ENCODE measurements at places on chromosomes 12 and 14.

DNA sequence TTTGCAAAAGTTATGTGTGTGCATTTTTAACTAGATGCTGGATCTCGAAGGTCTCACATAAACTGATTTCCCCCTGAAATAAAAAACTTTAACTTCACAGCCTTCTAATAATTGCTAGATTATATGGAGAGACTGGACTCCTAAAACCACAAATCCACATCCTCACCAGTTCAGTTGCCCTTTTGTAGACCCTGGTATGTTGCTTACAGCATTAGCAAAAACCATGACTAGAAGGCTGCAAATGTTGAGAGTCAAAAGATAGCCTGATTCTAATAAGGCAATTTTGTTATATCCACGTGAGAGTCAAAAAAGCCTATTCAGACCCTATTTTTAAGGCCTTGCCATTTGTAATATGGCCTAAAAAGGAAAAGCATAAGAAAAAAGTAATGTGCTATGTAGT lies 37.4 kb downstream of the RASSF8 start:
- DNase-seq = no peak

DNA sequence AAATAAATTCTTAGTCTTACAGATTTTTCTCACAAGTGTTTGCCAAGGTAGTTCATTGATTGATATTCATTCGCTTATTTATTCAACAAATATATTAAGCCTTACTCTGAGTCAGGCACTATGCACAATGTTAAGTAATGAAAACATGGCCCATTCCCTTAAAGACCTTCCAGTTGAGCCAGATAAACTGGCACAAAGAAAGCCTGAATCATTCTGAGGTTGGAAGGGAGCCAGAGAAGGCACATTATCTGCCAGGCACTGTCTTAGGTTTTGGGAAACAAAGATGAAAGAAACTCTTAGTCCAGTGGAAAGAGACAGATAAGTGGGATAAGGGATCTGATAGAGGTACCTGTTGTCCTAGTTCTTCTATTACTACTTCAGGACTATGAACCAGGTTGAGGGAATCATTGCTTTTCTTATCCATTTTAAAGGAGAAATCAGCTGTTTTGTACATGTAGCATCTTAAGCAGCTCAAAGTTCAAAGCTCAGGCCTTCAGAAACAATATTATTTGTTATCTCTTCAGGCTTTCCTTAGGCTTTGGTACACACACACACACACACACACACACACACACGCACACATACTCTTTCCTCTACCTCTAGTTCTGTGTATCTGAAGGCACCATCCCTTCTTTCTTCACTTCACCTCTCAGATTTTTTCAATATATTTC lies 27.0 kb downstream of the PDE6H start:
- DNase-seq = peak; percentile 59

DNA sequence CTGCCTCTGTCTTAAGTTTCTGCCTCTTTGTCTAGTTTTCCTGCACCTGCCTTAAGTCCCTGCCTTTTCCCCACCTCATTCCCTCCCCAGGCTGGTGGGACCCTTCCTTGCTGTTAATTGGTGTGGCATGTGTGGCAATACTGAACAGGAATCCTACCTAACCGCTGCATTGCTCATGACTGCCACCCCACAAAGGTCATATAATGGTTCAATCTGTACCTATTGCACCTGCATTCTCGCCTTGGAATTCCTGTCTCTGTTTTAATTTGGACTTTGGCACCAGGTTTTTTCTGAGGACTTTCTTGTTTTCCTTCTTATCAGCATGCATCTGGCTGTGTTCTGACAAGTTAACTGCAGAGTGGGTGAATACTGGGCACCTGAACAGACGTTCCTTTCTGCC lies 966.2 kb upstream of the TMEM132C start:
- DNase-seq = no peak

- no peak for DNase-seq
Observed at GRCh38 chr14:56797569-56798446, 12.5 kb downstream of the OTX2 start.

GRCh38 chr14:76918782-76919394 lies 92.7 kb downstream of the LRRC74A start:
- DNase-seq = peak; percentile 98

- DNase-seq = peak; percentile 54
Observed at GRCh38 chr12:109458771-109459208, 18.3 kb downstream of the KCTD10 start.

DNA sequence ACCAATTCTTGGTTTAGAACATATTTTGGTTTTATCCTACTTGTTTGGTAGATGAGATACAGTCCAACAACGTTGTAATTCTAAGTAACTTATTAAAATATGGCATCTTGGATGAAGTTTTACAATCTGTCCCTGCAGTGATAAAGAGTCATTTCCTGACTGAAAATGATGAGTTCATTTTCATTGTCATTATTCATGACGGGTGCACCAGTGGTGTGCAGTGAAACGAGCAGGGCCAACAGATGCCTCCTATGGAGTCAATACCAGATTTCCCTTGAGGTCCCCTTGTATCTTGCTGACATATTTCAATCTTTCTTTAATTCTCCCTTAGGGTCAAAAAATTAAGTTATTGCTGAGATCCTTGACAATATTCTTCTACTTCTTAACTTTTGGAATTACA lies 438.5 kb downstream of the LRIG3 start:
- DNase-seq = no peak

DNA sequence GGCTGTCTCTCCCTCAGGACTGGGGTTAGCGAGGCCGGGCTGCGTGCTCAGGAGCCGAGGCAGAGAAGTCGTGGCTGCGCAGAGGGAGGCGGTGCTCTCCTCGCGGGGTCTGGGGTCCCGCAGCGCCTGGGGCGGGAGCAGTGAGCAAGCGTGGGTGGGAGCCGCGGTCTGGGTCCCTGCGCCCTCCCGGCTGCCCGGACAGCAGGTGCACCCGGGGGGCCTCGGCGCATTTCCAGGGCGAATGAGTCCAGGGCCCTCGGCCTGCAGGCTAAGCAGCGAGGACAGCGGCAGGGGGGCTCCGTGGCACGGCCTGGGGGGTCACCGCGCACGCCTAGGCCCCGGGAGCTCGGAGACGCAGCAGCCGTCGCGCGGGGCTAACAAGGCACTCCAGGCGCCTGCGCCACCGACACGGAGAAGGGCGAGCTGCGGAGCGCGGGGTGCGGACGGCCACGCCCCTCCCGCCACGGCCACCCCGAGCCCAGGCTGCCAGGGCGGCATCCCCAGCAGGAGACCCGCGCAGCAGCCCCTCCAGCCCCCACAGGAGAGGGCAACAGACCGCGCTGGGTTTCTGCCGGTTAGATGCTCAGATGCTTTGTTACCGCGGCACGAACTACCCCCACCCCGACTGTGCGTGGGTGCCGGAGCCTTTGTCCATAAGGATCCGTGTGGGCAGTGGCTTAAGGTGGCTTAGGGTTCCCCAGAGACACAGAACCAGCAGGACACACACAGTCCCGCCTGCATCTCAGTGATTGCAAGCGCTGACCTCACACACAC lies 117.7 kb upstream of the C14orf180 start:
- no peak for DNase-seq

GRCh38 chr12:73935817-73936216 lies 601.8 kb upstream of the ATXN7L3B start:
- DNase-seq = no peak

DNA sequence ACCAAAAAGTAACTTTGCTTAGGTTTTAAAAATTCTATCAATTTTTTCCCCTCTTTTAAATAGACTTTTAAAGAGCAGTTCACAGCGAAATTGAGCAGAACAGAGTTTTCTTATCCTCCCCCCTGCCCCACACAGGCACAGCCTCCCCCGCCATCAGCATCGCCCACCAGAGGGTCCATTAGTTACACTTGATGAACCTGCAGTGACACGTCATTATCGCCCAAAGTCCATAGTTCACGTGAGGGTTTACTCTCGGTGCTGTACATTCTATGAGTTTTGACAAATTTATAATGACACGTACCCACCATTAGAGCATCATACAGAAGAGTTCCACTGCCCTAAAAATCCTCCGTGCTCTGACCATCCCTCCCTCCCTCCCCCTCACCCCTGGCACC lies 58.4 kb downstream of the FZD10 start:
- DNase-seq = no peak

DNA sequence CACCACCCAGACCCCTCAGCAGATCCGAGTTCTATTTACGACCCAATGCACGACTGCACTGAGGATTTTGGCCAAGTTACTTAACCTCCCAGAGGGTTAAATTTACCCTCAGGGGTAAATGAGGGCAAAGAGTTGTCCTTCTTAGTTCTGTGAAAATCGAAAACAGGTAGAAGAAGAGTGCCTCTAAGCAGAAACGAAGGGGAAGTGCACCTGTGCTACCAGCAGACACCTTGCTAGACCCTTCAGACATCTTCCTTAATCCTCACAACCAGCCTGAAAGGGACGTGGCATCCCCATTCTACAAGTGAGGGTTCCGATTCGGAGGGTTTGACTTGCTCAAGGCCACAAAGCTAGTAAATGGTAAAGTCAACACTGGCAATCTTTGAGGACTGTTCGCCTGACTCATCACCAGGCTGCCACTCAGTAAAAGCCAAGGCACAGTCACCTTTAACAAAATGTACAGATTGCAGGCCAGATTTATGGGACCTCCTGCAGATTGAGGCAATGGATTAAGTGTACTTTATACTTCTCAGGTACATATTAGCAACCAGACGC lies 1.6 kb downstream of the GSG1 start:
- peak; percentile 63 for DNase-seq

DNA sequence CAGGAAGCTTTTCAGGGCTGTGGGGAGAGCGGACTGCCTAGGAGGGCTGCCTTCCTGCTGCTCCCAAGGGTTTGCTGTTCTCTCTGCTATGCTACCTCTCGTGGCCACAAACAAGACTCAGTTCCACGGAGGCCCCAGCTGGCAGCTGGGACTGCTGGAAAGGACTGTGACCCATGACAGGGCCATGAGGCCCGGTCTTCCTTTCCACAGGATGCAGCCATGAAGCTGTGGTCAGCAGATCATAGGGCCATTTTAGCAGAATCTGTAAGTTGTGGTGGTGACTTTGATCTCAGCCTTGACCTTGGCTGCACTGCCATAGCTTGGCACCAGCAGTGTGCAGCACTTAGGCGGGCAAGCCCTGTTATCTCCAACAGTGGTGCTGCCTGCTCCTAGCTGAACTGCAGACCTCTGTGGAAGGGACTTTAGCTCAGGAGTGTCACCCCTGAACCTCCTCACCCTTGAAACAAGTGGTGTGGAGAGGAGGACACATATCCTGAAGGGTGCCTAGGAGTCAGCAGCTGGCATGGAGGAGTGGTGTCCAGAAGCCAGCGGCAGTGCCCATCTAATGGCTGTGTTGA lies 12.3 kb downstream of the KRT80 start:
- DNase-seq = no peak

- DNase-seq = no peak
Observed at GRCh38 chr14:52154992-52155650, 86.3 kb upstream of the NID2 start.

DNA sequence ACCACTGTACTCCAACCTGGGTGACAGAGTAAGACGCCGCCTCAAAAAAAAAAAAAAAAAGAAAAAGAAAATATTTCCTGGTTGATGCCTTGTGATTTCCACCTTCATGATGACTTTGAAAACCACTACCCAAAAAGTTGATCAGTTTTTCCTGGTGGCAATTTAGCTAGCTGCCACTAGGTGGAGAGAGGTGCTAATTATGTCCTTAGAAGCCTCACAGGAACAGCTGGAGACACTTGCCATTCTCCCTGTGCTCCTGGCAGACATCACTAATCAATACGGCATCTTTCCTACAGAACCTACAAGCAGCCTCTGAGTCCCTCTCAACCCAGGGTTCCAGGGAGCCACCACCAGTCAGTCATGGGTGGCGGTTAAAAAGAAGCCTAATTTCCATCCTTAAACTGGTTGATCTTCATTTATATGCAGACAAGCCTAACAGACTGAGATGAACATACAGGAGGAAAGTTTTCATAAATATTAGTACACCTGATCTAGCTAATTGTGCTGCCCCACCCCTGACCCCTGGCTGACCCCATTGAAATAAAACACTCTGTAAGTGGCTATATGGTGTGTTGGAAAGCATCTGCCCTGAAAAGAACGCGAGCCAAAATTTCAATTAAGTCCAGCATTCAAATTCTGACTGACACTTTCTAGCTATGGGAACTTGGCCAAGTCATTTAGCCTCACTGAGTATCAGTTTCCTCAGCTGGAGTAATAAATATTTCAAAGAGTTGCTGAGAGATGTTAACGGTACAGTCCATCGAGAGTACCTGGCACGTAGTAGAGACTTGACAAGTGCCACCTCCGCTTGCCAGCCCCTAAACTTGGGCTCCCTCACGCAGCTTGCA lies 6.2 kb upstream of the OAS1 start:
- peak; percentile 53 for DNase-seq

GRCh38 chr12:110224379-110225304 lies 56.4 kb upstream of the ATP2A2 start:
- DNase-seq = peak; percentile 91

DNA sequence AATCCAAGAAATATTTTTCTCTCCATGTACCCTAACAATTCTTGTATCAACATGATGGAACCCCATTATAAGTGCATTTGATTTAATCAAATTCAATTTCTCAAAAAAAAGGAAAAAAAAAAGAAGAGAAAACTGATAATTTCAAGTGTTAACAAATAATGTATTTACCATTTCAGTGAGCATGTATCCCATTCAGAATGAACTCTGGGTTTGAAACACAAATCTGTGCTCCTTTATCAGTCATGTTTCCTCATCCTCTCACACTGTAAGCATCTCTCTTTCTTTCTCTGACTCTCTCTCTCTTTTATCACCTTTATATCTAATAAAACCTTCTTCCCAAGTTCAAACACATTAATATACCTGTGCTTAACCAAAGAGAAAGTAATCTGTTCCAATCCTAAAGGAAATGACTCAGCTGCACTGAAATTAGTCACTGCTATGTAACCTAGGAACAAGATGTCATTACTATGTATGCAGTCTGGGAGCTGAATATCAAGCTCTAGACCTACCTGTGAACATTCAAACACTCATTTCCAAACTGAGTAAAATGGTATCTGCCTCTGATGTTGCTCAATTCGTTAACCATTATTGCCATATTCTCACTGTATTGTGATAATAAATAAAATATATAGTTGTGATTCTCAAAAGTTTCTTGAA lies 135.0 kb upstream of the LRIG3 start:
- DNase-seq = peak; percentile 79

DNA sequence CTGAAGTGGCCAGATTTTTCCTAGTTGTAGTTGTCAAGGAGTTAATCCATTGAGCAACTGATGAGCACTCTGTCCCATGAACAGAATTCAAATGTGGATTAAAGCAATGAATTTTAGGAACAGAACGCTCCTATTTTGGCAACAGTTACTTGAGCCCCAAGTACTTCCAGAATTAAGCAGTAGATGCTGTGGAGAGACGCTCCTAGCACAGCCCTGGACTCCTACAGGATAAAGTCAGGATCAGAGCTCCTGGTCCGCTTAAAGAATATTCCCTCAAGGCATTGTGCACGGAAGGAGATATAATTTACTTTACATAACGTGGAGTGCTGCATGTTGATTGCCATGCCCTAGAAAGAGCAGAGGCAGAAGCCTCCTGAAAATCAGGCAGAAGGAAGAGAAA lies 53.4 kb downstream of the FLRT2 start:
- DNase-seq = no peak

Data from fibroblast of mammary gland (primary cell).